T-helper 22 cell (primary cell): ENCODE measurements at places on chromosomes 6 and 20.

GRCh38 chr6:168035661-168036545 is 38.4 kb downstream of the KIF25 start:
- no peak for DNase-seq

GRCh38 chr6:53066077-53066417 is 843 bp downstream of the FBXO9 start:
- no peak for DNase-seq

DNA sequence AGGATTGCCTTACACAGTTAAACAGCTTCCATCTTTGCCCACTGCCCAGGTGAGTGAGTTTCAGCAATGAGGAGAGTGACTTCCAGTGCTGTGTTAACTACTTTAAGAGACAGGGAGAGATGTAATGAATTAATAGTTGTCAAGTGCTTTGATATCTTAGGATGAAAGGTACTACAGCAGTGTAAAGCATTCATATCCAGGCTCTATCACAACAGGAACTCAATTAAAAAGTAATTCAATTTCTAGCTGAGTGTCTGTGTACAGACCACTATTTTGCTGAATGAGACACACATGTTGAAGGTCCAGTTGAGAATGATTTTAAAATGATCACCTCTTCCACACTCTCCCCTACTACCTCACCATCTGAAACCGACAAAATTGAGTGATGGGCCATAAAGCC is 70.7 kb upstream of the BEND3 start:
- DNase-seq = no peak

- DNase-seq = no peak
Measured at GRCh38 chr20:10023911-10024310, 10.9 kb upstream of the ANKEF1 start.

DNA sequence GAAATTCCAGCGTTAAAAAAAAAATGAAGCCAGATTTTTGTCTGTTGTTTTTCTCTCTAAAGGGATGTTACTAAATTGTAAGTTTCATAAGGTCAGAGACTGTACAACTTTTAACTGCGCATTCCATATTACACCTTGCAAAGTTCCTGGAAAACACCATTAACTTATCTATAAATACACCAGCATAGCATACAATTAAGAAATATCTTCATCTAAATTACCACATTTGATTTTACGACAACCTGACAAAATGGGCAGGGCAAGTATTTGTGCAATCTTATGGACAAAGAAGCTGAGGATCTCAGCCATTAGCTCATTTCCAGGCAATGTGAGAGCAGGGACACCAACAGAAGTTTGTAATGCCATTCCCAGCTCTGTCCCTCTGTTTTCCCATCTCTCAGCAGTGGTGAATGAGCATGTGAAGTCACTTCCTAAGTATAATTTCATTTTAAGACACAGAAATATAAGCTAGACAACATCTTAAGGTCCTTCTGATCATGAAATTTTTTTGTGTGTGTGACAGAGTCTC is 12.9 kb upstream of the GCM1 start:
- DNase-seq = no peak

DNA sequence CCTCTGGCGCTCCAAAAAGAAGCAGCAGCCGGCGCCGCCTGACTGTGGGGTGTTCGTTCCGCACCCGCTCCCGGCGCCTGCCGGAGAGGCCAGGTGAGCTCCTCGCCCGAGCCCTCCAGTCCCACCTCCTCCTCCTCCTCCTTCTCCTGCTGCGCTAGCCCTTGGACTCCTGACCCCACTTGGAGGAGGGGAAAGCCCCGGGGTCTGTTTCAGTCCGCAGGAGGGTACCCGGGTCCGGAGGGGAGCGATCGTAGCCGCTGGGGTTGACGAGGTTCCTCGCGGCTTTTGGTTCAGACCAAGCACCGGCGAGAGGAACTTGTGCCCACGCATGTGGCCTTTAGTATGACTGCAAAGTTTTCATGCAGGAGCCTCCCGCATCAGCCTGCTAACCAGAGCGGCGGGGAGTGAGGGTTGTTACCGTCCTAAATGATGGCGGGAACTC is 493 bp downstream of the CRYBG1 start:
- no peak for DNase-seq

GRCh38 chr20:53678315-53678989 is 84.8 kb upstream of the ZNF217 start:
- no peak for DNase-seq

DNA sequence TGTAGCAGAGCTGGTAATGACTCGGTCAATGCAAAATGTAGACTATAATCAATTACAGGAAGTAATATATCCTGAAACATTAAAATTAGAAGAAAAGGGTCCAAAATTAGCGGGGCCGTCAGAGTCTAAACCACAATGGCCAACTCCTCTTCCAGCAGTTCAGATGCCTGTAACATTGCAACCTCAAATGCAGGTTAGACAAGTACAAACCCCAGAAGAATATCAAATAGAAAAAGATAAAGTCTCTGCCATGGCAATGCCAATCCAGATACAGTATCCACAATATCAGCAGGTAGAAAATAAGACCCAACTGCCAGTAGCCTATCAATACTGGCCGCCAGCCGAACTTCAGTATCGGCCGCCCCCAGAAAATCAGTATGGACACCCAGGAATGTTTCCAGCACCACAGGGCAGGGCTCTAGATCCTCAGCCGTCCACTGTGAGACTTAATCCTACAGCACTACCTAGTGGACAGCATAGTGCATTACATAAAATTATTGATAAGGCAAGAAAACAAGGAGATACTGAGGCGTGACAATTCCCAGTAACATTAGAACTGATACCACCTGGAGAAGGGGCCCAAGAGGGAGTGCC is 158.4 kb downstream of the GPX5 start:
- DNase-seq = no peak

DNA sequence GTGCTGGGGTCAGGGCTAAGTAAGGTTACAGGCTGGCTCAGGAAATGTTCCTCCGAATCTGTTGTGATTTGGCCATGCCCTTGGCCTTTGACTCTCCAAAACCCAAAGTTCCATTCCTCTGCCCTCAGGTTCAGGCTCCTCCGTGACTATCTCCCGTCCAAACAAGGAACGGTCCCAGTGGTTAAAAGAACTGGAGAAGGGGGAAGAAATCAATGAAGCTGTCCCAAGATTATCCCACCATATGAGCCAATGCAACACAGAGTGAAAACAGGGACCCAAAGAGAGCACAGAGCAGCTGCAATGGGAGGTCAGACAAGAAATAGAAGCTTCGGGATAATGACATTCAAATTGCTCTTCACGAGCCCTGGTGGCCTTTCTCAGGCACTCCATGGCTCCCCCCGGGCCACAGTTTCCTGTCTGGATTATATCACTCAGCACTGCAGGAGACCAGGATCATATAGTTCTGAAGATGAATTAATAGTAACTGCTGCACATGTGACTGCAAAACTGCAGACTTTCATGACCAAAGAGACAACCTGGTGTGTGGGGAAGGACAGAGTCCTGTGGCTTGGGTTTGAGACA is 211.3 kb downstream of the ZNF217 start:
- DNase-seq = no peak

DNA sequence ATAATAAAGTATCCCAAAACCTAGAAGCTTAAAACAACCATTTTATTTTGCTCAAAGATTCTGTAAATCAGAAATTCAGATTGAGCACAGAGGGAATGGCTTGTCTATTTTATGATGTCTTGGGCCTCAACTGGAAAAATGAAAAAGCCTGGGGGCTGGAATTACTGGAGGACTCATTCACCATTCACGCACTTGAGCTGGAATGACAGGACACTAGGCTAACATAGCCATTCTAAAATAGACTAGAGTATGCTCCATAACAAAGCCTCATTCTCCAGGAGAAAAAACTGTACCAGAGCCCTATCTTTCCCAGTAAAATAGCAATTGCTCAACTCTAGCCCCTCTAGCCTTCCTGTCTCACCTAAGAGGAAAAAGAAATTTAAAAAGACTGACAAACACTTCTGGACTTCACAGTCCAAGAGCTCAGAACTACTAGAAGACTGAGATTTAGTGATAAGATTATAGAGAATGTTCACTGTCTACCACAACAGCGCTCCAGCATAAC is 145.4 kb upstream of the BTBD3 start:
- DNase-seq = no peak

DNA sequence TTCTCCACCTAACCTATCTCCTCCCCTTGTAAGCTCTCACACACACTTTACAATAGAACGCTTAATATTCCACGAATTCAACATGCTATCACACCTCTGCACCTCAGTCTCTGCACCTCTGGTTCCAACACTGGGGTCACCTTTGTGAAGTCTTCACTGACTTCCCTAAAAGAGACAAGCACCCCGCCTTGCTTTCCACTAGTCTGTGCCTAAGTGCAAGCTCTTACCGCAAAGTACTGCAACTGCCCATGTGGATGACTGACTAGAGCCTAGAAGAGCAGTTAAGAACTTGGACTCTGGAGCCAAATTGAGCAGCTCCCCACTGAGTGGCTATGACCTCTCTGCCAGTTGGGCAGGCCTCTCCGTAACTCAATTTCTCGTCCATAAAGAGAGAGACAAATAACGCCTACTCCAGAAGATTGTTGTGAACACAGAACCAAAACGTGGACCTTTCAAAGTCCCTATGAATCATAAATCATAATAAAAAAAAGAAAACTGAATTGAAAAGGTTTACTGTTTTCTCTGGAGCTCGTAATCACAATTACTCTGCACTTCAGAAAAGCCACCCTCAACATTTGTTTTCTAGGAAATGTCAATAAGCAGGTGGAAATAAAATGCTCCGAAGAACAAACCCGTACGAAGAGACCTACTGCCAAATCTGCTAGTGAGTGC is 1.2 kb downstream of the IFNGR1 start:
- no peak for DNase-seq

DNA sequence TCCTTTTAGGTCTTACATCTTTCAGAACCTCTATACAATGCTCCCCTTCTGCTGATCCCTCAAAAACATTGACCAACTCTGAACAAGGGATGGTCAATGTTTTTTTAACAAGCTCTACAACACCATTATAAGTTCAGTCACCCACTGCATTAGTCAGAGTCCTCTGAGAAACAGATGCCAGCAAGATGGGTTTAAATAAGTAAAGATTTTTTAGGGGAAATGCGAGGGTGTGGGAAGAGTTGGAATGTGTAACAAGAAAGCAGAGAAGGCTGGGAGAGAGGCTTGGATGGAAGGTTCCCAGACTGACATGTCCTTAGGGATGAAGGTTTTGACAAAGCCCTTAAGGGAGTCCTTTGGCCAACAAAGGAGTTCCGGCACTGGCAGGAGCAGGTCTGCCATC is 478.3 kb downstream of the FRK start:
- DNase-seq = no peak

DNA sequence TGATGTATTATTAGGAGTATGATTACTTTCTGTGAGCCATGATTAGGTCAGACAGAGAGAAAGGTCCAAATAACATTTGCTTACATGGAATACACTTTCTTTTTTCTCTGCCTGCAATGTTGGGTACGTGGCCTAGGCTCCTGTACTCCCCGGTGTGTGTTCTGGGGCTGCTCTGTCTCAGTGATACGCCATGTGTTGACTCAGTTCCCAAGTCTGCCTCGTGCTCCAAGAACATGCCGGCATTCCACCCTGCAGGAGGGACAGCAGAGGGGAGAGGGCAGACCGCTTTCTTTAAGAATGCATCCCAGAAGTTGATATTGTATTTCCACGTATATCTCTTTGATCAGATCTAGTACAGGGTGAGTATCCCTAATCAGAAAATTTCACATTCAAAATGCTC is 33.3 kb upstream of the THBS2 start:
- DNase-seq = no peak

GRCh38 chr6:44723439-44724197 is 336.1 kb downstream of the CDC5L start:
- DNase-seq = no peak

- DNase-seq = no peak
Measured at GRCh38 chr6:79066330-79066729, 11.7 kb downstream of the PHIP start.

DNA sequence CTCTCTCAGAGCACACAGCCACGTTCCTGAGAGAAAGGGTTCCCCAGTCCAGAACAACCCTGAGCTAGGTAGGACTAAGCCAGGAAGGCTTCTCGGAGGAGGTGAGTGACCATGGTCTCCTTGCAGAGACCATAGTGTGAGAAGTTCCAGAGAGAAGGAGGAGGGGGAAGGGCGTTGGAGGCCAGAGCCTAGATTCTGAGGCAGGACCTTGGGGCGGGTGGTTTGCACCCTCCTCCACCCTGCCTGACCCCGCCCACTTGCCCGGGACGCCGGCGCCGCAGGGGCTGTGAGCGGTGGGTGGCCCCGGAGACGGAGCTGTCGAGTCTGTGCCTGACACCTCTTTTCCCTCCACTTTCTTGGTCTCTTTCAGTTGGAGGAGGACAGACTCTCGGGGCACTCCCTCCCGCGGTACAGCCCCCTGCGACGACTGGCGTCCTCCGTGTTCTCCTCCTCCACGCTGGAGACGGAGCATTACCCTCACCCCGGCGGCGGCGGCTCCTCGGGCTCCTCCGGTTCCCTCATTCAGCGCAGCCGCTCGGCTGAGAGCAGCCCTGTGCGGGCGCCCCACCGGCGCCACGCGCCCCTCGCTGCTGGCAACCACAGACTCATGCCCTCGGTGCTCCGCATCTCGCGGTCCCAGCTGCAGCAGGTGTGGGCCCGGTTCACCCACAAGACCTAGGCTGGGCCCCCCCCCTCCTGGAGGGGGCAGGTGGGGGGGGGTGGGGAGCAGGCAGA is 26.2 kb downstream of the TTBK1 start:
- DNase-seq = no peak

DNA sequence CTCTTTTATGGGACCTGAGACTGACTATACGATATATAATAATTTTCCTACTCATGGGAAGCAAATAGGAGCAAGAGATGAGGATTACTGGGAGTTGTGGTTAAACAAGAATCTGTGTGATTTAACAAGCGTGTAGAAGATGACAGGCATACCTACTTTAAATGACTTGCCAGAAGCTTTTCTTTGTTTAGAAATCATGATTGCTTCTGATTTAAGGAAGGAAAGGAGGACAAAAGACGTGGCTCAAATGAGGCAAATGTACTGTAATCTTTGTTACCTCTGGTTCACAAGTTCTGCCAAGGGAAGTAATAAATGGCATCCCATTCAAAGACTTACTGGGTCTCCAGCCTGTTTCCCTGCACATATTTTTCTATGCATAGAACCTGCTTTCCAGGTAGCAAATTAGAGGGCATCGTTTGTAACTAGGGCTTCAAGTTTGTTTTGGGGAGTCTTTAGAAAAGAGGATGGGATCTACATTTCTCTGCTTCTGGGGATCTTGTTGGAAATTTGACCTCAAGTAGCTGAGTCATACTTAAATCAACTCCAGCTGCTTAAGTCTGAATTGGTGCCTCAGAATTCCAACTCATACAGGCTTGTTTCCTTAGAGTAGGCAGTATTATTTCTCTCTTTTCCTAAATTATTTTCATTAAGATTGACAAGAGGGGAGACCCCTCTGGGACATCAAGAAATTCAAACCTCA is 2.9 kb upstream of the TRMT11 start:
- DNase-seq = no peak

GRCh38 chr6:127879685-127880084 is 21.2 kb downstream of the THEMIS start:
- DNase-seq = no peak

GRCh38 chr6:66735106-66735890 is 1028.3 kb upstream of the EYS start:
- no peak for DNase-seq

- DNase-seq = no peak
Measured at GRCh38 chr20:25011261-25011660, 18.7 kb upstream of the APMAP start.
